ENCODE measurements at places on chromosomes 3 and 15.

GRCh38 chr3:194340757-194341400 is 10.2 kb downstream of the CPN2 start:
- no peak overlapping the region for H3K4me3 ChIP-seq
- H3K36me3 ChIP-seq = no peaks in the 10 kb centered on the region
- H3K4me1 ChIP-seq = no peaks in the 10 kb centered on the region

GRCh38 chr15:25838871-25839195 is 24.3 kb downstream of the ATP10A start:
- no peaks in the 10 kb centered on the region for H3K4me1 ChIP-seq
- no peak overlapping the region for H3K4me3 ChIP-seq
- H3K36me3 ChIP-seq = no peaks in the 10 kb centered on the region

DNA sequence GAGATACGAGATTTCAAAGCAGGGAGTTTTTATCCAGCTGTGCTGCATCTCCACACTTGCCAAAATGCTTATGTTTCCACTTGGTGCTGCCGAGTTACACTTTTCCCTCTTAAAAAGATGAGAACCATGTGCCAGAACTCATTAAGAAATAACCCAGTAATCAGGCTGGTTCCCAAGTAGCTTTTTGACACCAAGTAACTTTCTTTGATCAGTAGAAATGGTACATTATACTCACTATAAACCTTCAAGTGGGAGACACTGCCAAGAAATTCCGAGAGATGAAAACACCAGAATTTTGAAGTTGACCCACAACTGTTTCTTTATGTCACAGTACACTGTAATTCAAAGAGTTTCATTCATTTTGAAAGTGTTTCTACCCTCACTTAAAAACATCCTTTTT is 164.6 kb upstream of the CCDC54 start:
- no peaks in the 10 kb centered on the region for H3K36me3 ChIP-seq
- H3K4me1 ChIP-seq = peaks cover 50% of the 10 kb centered on the region
- no peaks in the 10 kb centered on the region for H3K27me3 ChIP-seq

GRCh38 chr15:85819938-85820337 is 25.2 kb upstream of the KLHL25 start:
- no peak overlapping the region for H3K27ac ChIP-seq
- H3K27me3 ChIP-seq = no peaks in the 10 kb centered on the region
- no peaks in the 10 kb centered on the region for H3K4me1 ChIP-seq

DNA sequence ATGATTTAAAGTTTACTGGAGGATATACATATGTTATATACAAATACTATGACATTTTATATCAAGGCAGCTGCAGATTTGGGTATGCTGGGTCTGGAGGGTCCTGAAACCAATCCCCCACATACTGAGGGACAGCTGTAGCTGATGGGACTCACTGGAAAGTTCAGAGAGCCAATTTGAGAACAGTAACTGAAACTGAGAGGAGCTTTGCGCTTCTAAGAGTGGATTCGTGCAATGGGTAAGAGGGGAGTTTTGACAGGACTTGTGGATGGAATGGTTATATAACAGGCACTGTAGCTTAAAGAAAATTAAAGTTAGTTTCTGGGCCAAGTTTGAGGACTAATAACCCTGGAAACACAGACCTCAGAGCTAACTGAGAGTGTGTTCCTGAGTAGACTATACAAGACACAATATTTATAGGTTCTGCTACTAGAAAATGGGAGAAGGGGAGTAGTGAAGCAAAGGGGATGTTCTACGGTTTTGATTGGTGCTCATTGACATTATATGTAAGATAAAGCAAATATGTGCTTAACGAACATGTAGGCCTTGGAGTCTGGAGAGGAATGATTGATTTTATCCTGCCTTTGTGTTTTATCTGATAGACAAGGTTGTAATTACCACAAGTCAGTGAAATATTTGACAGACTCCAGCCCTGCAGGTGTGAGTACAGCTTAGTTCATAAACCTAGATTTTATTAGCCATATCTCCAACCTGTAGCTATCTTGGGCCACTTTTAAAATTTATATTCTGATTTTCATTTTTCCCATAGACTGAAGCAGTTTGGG is 4.8 kb upstream of the ZMAT3 start:
- DNase-seq = no peak
- no peaks in the 10 kb centered on the region for H3K27me3 ChIP-seq
- H3K36me3 ChIP-seq = no peaks in the 10 kb centered on the region

DNA sequence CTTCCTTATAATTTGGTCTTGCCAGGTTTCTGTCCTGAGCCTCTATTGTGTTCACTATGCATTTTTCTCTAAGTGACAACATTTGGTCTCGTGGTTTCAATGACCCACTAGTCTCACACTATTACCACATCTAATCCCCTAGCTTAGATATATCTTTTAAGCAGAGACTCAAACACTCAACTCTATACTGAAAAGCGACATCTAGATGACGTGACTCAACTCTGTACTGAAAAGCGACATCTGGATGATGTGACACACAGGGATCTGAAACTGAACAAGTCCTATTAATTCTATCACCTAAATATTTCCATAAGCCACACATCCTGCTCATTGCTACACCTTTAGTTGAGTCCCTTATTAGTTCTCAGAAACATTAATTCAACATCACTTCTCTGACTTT is 141.7 kb upstream of the MBNL1 start:
- H3K4me1 ChIP-seq = no peaks in the 10 kb centered on the region
- H3K27ac ChIP-seq = no peak overlapping the region
- H3K36me3 ChIP-seq = no peaks in the 10 kb centered on the region
- no peak for DNase-seq

GRCh38 chr3:21665444-21666100 is 85.4 kb downstream of the ZNF385D start:
- DNase-seq = no peak
- H3K4me3 ChIP-seq = no peak overlapping the region
- no peaks in the 10 kb centered on the region for H3K27me3 ChIP-seq
- H3K4me1 ChIP-seq = no peaks in the 10 kb centered on the region
- no peak overlapping the region for H3K27ac ChIP-seq
- H3K36me3 ChIP-seq = no peaks in the 10 kb centered on the region

DNA sequence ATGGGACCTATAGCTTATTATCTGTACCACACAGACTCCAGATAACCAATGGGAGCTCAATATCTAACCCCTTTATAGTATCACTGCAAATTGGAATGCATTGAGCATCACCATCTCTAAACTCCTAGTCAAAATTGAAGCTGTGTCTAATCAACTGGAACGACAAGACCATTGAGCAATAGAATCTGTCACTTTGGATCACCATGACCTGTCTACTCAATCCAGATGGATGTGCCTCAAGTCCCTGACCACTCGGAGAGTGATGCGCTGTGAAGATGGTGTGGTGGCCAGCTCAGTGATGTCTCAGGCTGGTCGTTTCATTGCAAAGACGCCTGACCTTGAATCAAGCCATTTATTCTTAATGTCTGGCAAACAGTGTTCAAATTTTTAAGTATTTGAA is 160.5 kb downstream of the SEMA6D start:
- no peak overlapping the region for H3K4me3 ChIP-seq
- DNase-seq = no peak
- H3K27me3 ChIP-seq = no peaks in the 10 kb centered on the region
- H3K4me1 ChIP-seq = no peaks in the 10 kb centered on the region
- no peak overlapping the region for H3K27ac ChIP-seq

- H3K27ac ChIP-seq = no peak overlapping the region
- H3K27me3 ChIP-seq = no peaks in the 10 kb centered on the region
- no peak overlapping the region for H3K4me3 ChIP-seq
- no peaks in the 10 kb centered on the region for H3K36me3 ChIP-seq
Measured at GRCh38 chr3:42807929-42808328, 1.3 kb upstream of the ACKR2 start.

DNA sequence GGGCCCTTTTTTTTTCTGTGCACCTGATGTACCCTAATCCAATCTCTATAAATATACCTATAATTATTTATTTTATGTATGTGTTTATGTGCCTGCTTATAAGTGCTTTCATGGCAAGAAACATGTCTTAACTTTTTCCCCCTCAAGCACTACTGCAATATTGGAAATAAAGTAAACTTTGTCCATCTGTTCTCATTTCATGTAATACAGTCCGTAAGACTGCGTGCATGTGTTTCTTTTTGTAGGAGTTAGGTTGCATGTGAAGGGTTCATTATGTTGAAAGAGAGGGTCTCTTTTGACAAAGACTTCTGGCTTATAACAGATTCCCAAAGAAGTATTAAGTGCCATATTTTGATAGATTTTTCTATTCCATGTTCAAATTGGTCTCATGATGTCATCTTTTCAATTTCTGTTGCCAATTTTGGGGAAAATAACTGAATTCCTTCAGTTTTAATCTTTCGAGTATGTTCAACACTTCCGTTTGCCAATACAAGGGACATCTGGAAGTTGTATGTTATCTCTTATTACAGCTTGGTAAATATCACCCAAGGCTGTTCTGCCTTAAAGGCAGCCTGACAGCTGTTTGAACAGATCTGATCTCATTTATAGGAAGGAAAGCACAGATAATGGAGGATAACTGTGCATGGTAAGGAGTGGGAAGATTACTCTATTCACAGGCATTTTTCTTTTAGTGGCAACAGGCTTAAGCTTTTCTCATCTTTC is 273.1 kb upstream of the SGO1 start:
- no peaks in the 10 kb centered on the region for H3K4me1 ChIP-seq
- H3K36me3 ChIP-seq = no peaks in the 10 kb centered on the region
- no peak overlapping the region for H3K4me3 ChIP-seq
- no peaks in the 10 kb centered on the region for H3K27me3 ChIP-seq
- no peak overlapping the region for H3K27ac ChIP-seq
- DNase-seq = no peak

GRCh38 chr3:124559846-124560574 is 170.2 kb upstream of the UMPS start:
- no peaks in the 10 kb centered on the region for H3K36me3 ChIP-seq
- H3K4me3 ChIP-seq = no peak overlapping the region
- DNase-seq = no peak

DNA sequence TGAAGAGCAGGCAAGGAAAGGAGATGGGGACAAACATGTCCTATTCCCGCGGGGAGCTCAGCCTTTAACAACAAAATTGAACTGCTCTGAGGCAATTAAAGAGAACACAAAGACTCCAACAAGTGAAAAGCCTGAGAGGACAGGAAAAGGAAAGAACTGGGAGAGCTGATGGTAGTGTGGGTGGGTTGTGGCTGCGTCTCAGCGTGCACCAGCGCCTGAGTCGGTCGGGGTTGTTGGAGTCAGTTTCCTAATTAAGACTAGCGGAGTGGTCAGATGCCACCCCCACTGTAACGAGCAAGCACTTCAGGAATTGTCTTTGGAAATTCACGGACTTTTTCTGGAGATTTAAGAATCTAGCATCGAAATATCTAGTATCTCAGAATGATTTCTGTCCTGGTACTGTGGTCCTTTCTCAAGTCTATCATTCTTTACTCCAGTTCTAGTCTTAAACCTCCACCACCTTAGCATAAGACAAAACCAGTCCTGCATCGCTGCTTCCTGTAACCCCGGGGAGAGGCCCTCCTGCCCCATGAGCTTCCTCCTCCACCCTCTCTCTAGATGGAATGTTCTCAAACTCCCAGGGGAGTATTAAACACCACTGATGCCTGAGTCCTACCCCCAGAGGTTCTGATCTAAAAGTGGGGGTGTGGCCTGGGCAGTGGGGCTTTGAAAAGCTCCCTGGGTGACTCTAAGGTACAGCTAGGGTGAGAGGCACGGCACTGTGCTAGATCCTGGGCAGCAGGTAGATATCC is 104.0 kb downstream of the CYP19A1 start:
- no peaks in the 10 kb centered on the region for H3K27me3 ChIP-seq
- no peaks in the 10 kb centered on the region for H3K4me1 ChIP-seq
- H3K27ac ChIP-seq = no peak overlapping the region
- H3K4me3 ChIP-seq = no peak overlapping the region
- DNase-seq = no peak

DNA sequence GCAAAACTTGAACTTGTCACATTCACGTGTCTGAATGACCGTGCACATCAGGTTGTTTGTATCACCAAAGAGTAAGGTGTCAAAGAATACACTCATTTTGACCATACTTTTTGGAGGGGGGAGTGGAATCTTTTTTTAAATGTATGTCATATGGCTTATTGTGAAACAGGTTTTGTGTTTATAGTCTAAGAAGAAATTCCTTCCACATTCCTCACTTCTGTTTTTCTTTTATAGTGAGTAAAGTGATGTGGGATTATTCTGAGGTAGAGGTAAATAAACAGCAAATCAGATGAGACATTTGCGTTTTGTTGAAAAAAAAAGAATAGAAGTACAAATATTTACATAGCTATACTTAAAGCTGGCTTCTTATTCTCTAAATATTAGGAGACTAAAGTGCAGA is 33.0 kb downstream of the SRP14 start:
- no peak overlapping the region for H3K4me3 ChIP-seq
- peaks cover 19% of the 10 kb centered on the region for H3K36me3 ChIP-seq
- H3K27me3 ChIP-seq = no peaks in the 10 kb centered on the region
- H3K4me1 ChIP-seq = no peaks in the 10 kb centered on the region

DNA sequence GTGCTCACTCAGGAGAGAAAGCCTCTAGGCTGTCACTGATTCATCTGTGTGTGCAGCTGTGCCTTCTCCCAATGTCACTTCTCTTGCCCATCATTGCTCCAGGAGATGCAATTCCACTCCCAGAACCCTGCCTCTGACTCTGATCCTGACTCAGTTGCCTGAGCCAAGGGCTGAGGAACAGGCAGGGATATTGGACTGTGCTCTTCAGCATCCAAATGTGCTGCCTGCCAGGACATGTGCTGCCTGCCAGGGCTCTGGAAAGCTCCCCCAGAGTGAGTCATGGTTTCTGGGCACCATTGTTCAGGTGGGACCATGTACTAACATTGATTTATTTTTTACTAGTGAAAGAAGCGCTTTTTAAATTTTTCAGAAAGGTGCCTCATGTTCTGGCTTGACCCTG is 71.0 kb downstream of the TRIM42 start:
- DNase-seq = no peak
- H3K36me3 ChIP-seq = no peaks in the 10 kb centered on the region
- H3K4me1 ChIP-seq = no peaks in the 10 kb centered on the region
- no peaks in the 10 kb centered on the region for H3K27me3 ChIP-seq
- H3K27ac ChIP-seq = no peak overlapping the region

DNA sequence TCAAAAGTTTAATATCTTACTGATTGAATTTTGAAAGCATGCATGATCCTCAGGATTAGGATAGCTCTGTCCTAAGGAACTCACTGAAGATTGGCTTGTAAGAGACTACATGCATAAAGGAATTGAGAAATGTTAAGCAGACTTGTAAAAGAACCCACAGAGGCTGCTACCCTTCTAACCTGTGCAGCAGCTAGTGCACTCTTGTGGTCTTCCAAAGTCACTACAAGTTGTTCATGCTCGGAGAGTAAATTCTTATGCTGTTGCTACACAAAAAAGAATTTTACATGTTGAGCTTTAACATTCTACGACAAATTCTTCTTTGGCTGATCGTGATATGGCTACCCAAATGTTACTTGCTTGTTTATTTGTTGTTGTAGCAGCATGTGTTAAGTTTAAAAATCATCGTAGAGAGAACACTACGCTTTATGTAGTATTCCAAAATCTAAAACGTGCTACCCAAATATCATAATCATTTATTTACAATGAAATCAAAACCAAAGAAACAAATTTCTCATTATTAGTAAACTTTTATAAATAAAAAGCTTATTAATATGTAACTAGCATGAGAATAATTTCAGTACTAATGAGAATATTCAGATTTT is 55.0 kb downstream of the GOLIM4 start:
- H3K4me3 ChIP-seq = no peak overlapping the region
- peaks cover 58% of the 10 kb centered on the region for H3K36me3 ChIP-seq
- no peaks in the 10 kb centered on the region for H3K4me1 ChIP-seq
- no peak for DNase-seq
- H3K27ac ChIP-seq = no peak overlapping the region
